ENCODE measurements at places on chromosomes 11 and 22. TPM values are rescaled to one million over a fixed set of nuclear protein-coding genes. Genes with fewer than 3 reads are reported as not detected.

SVIP gene
- total RNA-seq, result 255 TPM

APOBEC3B gene
- not detected for total RNA-seq

HTR3A gene
- total RNA-seq, result 14.5 TPM

GRCh38 chr11:122163053-122163819 lies 47.2 kb upstream of the BLID start:
- DNase-seq, result no peak
- H3K36me3 ChIP-seq, result no peaks in the 10 kb centered on the region
- peaks cover 30% of the 10 kb centered on the region for H3K4me1 ChIP-seq
- H3K27ac ChIP-seq, result no peak overlapping the region
- H3K27me3 ChIP-seq, result peaks cover 4% of the 10 kb centered on the region

DNA sequence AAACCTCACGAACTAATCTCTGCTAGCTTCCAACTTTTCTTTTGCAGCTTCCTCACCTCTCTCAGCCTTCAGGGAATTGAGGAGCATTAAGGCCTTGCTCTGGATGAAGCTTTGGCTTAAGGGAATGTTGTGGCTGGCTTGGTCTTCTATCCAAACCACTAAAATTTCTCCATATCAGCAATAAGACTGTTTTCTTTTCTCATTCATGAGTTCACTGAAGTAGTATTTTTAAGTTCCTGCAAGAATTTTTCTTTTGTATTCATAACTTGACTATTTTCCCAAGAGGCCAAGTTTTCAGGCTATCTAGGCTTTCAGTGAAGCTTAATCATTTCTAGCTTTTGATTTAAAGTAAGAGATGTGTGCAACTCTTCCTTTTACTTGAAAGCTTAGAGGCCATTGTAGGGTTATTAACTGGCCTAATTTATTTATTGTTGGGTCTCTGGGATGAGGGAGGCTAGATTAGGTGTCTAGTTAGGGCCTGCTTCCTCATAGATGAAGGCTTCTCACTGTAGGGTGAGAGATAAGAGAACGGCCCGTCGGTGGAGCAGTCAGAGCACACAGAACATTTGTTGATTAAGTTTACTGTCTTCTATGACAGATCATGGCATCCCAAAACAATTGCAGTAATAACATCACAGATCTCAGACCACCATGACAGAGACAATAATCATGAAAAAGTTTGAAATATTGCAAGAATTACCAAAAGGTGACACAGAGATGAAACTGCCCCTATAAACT lies 33.2 kb downstream of the CSF2RB start:
- no peaks in the 10 kb centered on the region for H3K4me1 ChIP-seq
- H3K36me3 ChIP-seq, result no peaks in the 10 kb centered on the region
- no peak overlapping the region for H3K27ac ChIP-seq
- no peak overlapping the region for H3K4me3 ChIP-seq

Measured in glutamatergic neuron (in vitro differentiated cells).